Brain (organoid and tissue), 16 donors: ENCODE measurements at places on chromosomes 3 and 15. TPM values are rescaled to one million over a fixed set of nuclear protein-coding genes. Genes with fewer than 3 reads are reported as not detected.
A peak's percentile ranks its signal among the peaks of the same experiment; 100 is the strongest.

- DNase-seq = no peak
These were observed at the start of gene GATA2 for GRCh38 chr3:128492671-128493569. TSS of gene GATA2 (minus strand) at chr3:128493201. CDS start at chr3:128487031, 6,170 bp downstream.

GRCh38 chr15:48802867-48803266, 8.0 kb downstream of the CEP152 start:
- no peak for DNase-seq

- DNase-seq = peak; percentile 32
These were observed 792 bp downstream of the TPRA1 start for GRCh38 chr3:127589600-127590281.

DNA sequence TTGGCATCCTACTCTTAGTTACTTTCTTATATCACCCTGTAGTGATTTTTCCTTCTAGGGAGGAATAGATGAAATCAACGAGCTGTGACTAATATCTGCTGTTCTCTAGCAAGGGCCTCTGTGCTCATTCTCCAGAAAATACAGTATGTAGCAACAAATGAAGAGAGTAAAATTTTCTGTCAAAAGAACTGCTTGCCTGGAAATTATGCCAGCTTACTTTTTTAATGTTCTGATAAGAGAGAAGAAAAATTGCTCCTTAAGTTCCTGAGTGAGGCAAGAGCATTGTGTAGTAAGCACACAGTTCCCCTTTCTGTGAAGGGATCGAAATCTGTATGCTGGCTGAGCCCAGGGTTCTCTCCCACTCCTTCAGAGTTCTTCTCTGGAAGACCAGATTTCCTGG, 51.4 kb upstream of the GK5 start:
- DNase-seq = no peak

GRCh38 chr3:160921020-160921635, 165.1 kb downstream of the PPM1L start:
- DNase-seq = peak; percentile 72

DNA sequence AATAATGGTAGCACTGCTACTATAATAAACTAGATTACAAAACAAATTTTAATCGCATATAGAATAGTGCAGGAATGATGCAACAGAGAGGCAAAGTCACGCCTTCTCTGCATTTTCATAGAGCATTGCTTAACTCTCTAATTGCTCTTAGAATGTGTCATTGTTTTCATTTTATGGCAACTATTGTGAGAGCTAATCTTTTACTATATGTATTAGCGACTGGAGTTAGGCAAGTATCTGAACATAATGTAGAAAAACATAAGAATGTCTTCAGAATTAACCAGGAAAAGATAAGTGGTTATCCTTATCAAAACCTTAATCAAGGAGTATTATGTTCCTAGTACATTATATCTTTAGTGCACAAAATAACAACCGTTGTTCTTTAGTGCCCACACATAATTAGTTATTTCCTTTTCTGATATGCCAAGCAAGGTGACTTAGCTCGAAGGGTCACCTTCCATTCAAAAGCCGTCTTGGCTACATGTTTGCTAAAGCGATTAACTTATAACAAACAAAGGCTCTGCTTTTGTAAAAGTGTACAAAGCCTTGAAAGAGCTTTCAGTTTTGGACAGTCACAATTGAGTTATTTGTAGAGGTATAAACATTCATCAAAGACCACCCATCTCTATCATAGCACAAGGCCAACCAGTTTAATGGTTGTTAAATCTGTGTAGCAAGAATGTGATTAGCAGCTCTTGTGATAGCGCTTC, 1328.9 kb downstream of the ROBO2 start:
- peak; percentile 28 for DNase-seq

Gene ESYT3
- 0.53 TPM for polyA plus RNA-seq

GRCh38 chr3:128091586-128091985, 32.0 kb downstream of the RUVBL1 start:
- no peak for DNase-seq

GRCh38 chr3:17402442-17402841, 340.0 kb downstream of the TBC1D5 start:
- no peak for DNase-seq
